ENCODE measurements at places on chromosomes 2 and 18. TPM values are rescaled to one million over a fixed set of nuclear protein-coding genes. Genes with fewer than 3 reads are reported as not detected.

The FAM237A gene
- total RNA-seq, result not detected

The ACP1 gene
- total RNA-seq, result 124 TPM

The LOXHD1 gene
- total RNA-seq, result not detected

The NPHP1 gene
- 7.3 TPM for total RNA-seq

The SIX3 gene
- total RNA-seq, result not detected

The TNS1 gene
- total RNA-seq, result 2.3 TPM

The SPC25 gene
- 77.0 TPM for total RNA-seq

The SP3 gene
- total RNA-seq, result 82.5 TPM

The EXOC6B gene
- total RNA-seq, result 26.4 TPM

The GCA gene
- 57.5 TPM for total RNA-seq

Data from Calu3 (cell line).